ENCODE measurements at places on chromosomes 13 and 19.

DNA sequence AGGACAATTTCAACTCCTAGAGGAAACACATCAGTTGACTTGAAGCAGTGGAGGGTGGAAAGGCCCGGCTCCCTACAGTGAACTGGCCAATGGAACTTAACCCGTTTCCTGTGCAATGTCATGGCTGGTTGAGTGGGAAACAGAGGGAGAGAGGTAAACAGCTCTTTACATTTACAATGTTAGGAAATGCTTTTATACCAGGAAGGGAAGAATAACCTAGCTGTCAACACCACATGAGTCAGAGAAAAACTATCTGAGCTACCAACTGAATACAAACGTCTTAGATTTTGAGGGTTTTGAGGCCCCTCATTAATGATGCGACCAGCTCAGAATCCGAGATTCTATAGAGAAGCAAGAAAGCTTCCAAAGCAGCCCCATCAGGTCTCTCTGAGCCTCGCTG, 36.7 kb downstream of the CARD8 start:
- no peak for DNase-seq

GRCh38 chr19:53826876-53827275, 2.8 kb upstream of the NLRP12 start:
- DNase-seq = no peak

DNA sequence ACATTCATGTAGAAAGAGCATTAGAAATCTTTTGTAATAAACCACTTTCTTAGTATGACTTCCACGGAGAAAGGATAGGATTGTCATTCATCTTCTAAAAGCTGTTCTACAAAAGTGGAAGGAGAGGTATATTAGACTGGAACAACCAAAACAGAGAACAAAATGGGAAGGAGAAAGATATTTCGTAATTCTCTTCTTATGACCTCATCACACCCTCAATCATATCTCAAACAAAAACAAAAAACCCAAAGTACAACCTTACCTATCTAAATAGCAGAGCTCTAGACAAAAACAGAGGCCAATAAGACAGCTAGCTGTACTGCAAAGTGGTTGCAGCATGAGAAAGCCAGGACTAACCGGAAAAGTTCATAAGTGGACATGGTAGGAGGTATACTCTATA, 46.3 kb downstream of the DACH1 start:
- DNase-seq = no peak

DNA sequence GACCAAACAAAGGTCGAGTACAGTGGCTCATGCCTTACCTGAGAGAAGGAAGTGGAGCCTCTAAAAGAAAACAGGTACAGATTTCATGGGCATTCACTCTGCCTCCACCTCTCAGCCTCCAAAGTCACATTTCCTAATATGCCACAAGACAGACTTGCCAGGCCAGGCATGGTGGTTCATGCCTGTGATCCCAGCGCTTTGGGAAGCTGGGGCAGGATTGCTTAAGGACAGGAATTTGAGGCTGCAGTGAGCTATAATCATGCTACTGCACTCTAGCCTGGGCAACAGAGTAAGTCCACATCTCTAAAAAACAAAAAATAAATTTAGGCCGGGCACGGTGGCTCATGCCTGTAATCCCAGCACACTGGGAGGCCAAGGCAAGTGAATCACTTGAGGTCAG, 10.9 kb upstream of the DNMT1 start:
- no peak for DNase-seq

DNA sequence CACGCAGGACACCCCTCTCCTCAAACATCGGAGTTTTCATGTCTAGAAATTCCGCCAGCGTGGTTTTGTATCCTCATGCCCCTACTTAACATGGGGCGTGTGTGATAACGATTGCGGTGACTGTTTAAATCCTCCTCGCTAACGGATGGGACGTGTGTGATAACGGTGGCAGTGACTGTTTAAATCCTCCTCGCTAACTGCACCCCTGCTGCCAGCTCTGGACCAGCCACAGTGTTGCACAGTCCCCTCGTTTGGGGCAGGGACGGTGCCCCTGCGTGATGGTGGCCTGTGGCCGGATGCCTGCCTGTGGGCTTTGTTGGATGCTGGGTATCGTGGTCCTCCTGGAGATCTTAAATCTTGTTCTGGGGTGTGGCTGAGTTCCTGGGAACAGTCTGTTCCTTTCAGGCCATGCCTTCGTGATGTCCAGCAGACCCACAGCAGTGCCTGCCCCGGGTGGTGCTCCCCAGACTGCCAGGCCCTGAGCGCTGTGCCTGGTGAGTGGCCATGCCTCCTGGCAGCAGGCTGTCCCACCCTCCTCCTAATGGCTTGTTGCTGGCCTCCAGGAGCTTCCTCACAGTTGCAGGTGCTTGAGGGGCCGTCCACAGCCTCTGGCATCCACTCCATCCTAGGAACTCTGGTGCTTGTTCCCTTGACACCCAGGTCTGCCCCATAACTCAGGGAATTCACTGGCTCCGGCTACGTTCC, 122.5 kb upstream of the MCF2L start:
- no peak for DNase-seq

- no peak for DNase-seq
These were observed 15.7 kb upstream of the FBXL3 start for GRCh38 chr13:77042566-77043177.

DNA sequence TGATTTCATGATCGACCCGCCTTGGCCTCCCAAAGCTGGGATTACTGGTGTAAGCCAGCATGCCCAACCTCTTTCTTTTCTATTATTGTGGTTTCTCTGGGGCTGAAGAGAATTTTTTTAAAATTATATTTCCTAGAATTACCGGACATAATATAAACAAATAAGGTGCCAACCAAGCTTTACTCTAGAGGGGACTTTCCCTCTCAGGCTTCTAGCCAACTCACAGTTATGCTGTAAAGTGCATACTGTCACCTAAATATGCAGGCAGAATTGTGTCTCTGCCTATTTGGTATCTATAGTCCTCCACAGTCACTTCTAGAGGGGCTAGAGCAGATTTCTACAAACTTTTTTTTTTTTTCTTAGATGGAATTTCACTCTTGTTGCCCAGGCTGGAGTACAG, 41.6 kb upstream of the ZNF681 start:
- DNase-seq = no peak

DNA sequence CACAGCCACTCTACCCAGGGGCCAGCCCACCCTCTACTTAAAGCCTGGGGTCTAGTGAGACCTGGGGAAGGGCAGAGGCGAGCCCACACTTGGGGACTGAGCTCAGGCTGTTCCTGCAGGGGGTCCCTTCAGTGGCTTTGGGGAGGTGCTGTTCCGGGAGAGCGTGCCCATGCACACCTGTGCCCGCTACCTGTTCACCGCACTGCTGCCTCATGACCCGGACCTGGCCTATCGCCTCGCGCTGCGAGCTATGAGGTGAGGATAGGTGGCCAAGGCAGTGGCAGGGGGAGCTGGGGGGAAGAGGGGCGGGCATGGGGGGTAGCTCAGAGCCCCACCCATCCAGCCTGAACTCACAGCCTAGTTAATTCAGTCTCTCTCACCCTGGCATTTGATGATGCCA, 24.0 kb downstream of the ZSWIM4 start:
- DNase-seq = no peak

DNA sequence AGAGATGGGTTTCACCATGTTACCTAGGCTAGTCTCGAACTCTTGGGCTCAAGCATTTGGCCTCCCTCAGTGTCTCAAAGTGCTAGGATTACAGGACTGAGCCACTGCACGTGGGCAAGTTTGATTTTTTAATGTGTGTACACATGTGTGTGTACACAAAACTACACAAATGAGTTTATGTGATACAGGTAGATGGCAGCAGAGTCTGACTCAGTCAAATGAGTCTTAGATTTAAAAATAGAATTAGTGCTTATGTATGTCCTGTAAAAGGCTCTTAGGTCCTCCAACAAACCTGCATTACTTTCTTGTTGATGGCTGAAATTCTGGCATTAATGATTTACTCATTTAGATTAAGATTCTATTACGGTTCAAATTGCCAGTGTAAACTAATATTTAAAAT, 293.7 kb downstream of the PCDH17 start:
- DNase-seq = no peak

GRCh38 chr13:93398167-93399035, 171.8 kb downstream of the GPC6 start:
- DNase-seq = no peak

DNA sequence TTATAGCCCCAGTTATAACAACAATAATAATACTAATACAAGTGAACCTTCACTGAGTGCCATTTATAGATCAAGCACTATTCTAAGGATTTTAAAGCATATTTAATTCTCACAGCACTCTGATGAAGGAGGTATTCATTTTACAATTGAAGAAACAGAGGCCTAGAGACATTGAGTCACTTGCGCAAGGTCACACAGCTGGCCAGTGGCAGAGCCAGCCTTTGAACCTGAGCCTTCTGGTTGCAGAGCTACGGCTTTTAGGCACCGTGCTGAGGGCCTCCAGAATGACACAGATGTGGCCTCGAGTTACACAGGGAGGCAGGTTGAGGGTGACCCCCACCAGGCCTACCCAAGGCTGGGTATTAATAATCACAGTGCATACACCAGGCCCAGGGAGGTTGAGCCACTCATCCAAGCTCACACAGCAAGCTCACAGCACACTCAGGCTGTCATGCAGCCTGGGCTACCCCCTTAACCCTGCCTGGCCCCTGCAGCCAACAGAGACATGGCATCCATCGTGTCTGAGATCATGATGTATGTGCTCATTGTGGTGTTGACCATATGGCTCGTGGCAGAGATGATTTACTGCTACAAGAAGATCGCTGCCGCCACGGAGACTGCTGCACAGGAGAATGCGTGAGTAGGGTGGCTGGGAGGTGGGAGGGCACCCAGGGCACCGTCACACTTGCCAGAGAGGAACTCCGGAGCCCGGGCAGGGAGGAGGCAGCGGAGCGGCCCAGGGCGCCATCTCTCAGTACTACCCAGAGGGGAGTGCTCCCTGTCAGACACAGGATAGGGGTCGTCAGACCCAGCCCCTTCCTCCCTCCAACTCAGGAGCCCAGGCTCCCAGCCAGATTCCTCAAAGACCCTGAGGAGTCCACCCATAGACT, 2.7 kb upstream of the HPN start:
- no peak for DNase-seq

GRCh38 chr13:23427881-23428528, 5.5 kb downstream of the SACS start:
- no peak for DNase-seq

DNA sequence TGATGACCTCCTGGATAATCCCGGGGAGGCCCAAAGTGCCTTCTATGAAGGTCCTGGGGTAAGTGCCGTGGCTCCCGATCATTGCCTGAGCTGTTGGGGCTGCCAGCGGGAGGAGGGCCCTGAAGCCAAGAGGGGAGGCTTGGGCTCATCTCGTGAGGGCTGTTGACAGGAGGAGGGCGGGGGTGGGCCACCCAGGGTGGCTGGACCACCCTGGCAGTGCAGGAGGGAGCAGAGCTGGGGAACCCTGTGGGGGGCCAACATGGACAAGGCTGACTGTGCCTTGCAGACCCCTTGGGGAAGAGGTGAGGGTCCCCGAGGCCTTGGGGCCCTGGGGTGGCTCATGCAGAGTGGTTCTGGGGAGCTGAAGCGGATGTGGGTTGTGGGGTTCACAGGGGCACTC, 37.4 kb upstream of the EHD2 start:
- DNase-seq = no peak

DNA sequence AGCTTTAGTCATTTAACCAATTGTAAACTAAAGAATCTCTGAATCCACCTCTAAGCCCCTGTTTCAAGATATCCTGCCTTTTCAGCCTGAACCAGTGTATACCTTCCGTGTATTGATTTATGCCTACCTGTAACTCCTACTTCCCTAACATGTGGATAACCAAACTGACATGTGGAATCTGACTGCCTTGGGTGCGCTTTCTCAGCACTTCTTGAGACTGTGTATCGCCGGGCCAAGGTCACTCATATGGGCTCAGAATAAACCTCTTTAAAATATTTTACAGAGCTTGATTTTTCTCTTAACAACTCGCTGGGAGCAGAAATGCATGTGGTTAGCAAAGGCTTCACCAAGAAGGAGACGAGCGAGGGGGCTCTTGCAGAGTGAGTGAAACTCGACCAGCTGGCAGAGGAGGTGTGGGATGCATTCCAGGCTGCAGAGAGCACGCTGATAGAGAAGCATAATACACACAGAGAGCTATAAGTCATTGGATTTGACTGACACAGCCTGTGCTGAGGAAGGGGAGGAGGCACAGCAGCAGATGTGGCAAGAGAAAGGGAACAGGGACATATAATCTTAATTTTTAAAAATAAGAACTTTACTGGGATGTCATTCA, 268.2 kb upstream of the MAB21L1 start:
- no peak for DNase-seq

- DNase-seq = no peak
These were observed 308.9 kb upstream of the SLITRK1 start for GRCh38 chr13:84191139-84191538.

DNA sequence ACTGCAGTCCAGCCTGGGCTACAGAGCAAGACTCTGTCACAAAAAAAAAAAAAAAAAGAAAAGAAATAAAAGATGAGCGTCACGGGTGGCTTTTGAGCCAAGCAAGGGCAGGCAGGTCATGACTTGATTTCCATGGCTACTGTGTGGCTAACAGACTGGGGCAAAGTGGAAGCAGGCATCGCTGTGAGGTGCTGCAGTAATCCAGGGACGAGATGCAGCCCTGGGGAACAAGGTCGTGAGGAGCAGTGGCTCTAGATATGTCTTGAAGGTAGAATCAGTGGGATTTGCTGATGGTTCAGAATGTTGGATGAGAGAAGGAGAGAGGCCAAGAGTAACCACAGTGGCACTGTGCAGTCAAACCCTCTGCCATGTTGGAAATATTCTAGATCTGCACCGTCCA, 14.2 kb downstream of the HAS1 start:
- DNase-seq = no peak

GRCh38 chr13:34302596-34302995, 484.6 kb downstream of the RFC3 start:
- DNase-seq = no peak

DNA sequence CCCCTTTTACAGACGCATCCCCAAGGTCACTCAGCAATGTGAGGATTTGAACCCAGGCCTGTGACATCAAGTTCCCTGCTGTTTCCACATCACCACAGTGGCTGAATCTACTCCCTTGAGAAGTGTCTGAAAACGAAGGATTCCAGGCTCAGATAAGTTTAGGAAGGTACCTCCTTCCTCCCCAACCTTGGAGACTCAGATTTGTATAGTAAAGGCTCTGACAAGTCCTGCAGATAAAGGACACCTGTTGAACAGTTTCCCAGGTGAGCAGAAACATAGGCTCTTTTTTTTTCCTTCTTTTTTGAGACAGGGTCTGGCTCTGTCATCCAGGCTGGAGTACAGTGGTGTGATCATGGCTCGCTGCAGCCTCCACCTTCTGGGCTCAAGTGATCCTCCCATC, 56.4 kb upstream of the PTPRS start:
- no peak for DNase-seq

GRCh38 chr19:40673397-40673796, 17.1 kb downstream of the NUMBL start:
- no peak for DNase-seq

GRCh38 chr13:34086281-34086680, 268.3 kb downstream of the RFC3 start:
- no peak for DNase-seq

- DNase-seq = no peak
These were observed 411.6 kb upstream of the SLITRK5 start for GRCh38 chr13:87259479-87260083.

DNA sequence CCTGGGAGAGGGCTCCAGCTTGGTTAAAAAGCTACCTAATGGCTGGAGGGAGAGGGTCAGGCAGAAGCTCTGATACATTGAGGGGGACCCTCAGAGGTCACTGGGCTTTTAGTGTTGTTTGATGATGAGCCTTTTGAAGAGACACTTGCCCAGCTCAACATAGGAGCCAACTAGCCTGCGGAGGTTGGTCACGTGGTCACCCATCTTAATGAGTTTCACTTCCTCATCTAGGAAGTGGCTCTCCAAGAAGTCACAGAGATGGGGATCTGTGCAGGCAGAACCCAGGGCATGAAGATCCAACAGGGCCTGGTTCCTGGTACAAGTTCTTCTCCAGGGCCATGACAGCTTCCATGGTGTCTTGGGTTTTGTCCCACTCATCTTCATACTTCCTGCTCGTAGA, 33.4 kb downstream of the IPO5 start:
- no peak for DNase-seq

All from stimulated activated CD4-positive, alpha-beta T cell treated with anti-CD3 and anti-CD28 coated beads, TNF-alpha, amount 100 ng/mL, for 1 hour (primary cell).